ENCODE measurements at places on chromosomes 16 and 17.

DNA sequence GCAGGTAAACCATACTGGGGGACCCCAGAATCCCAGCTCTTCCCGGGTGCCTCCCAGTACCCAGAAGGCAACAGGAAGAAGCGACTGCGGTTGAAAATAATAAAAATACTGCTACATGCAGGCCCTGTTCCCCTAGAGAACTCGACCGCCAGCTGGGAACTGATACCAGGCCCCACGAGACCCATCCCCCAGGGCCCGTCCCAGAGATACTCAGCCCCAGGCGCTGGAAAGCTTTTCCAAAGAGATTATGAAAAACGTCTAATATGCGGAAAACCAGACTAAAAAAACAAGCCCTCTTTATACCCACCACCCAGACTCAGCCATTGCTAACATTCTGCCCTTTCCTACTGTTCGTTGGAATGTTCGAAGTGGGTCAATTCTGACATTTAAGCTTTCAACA lies 12.9 kb upstream of the MEAK7 start:
- DNase-seq = no peak

DNA sequence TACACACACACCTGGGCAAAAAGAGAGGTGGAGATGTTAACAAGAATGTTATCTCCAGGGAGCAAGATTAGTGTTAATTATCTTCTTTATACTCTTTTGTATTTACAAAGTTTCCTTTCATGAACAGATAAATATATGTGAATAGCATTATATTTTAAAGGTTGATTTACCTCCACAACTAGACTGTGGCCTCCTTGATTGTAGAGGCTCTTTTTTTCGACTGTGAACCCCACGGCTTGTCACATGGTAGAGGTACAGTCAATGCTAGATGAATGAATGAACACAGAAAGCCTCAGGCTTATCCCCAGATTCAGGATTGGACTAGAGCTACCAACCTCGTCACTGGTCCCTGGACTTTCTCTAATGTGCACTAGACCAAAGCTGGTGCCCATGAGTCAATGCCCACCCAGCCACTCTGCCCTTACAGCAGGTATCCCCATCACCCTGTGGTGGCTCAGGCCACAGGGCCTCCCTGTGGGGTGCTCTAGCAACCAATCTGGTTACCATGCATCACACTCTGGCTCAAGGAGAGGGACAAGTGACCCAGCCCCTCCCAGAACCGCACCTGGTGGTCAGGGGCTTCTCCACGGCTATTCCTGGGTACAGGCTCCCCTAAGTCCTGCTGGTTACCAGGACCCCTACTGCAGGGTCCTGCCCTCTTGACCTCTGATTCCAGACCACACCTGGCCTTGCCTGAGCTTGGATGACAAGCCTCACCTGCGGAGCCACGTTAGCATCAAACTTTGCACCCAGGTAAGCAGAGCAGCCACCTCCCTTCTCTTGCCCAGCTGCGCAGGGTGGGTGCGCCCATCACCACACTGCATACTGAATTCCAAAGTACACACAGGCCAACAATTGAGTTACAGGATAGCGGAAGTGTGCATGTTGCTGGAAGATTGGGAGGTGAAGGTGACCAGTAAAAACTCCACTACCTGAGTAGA lies 101.0 kb downstream of the CDYL2 start:
- no peak for DNase-seq

- no peak for DNase-seq
These were observed 11.8 kb downstream of the GPRC5C start for GRCh38 chr17:74443516-74444296.

DNA sequence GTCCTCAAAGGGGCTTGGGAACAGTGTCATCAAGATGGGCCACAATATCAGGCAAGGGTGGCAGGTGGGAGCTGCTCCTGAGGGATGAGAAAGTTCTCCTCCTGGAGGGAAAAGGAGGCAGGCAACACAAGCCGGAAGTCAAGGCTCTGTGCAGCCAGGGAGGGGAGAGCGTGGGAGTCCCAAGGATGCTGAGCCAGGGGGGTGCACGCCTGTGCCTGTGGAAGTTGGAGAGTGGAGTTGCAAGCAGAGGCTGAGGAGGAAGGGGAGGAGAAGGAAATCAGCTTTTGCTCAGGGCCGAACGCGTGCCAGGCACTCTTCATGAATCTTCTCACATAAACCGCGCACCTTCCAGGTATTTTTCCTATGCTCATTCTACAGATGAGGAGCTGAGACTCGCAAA lies 7.4 kb upstream of the SLC13A2 start:
- DNase-seq = no peak

DNA sequence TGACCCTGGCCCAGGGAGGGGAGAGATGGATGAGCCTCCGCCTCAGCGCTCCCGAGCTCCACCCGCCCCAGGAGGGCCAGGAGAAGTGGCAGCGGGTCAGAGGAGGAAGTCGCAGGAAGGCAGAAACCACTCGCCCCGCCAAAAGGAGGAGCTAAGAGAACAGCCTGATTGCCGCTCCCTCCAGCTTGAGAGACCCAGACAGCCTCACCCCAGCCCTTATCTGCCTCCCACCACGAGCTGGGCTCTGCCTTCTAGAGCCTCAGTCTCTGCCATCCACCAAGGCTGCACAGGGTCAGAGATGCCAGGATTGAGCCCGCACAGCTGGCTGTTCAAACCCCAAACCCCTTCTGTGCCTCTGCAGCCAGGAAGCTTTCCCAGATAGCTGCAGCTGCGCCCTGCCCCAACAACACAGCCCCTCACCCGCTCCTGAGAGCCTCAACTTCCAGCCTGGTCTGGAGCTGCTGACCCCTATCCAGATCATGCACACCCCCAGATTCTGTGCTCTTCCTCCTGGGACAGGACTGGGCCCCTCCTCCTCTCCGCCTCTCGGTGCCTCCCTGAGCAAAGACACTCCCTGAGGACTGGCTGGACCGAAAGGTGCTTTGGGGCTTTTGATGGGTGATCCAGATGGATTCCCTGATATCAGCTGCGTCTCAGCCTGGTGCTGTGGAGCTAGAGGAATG lies 1.0 kb upstream of the ATP2A3 start:
- DNase-seq = no peak

- DNase-seq = no peak
These were observed 93.1 kb downstream of the RTN4RL1 start for GRCh38 chr17:1931844-1932579.

- no peak for DNase-seq
These were observed 127.8 kb downstream of the SDK2 start for GRCh38 chr17:73516431-73516830.

GRCh38 chr17:78258323-78259191 lies 27.1 kb downstream of the TMEM235 start:
- no peak for DNase-seq

DNA sequence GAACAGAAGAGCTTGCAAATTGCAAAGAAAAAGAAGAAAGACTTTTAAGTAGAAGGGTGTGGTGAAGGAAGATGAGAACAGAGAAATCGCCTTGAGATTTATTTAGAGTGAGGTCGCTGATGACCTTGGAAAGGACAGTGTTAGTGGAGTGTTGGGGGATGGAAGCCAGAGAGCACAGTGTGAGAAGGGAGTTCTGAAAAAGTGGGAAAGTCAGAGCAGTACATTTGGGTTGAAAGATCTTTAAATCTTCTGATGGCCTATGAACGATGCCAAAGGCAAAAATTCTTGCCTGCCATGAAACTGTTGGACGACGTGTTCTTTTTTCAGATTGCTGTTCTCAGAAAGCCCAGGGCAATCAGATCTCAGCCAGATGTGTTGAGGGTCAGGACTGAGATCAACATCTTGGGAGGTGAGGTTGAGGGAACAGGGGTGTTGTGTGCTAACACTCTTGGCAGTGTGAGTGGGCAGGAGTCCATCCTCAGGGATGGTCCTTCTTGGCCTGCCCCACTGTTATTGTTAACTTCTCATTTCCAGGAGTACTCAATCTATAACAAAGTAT lies 330.1 kb downstream of the MAP2K6 start:
- DNase-seq = no peak

All from HS-27A (cell line).